ENCODE measurements at places on chromosomes 7 and 10.

DNA sequence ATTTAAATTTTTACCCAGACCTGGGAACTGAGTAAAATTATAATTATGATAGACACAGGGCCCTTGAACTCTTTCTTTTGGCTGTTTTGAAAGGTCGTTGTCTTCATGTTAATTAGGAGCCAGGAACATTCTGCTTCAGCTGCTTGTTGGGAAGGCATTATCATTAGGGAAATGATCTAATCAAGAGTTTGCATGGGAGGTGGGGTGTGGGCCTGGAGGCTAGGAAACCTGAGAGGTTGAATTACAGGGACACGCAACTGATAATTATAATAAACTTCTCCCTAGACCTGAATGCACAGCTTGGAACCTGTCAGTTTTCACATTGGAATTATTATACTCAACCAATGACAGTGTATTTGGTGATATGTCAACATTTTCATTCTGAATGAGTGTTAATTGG lies 237.7 kb downstream of the CACNB2 start:
- DNase-seq = no peak

GRCh38 chr10:3094609-3095036 lies 27.3 kb downstream of the PFKP start:
- DNase-seq = no peak

- no peak for DNase-seq
These were observed 51.1 kb downstream of the SHH start for GRCh38 chr7:155761162-155761561.

DNA sequence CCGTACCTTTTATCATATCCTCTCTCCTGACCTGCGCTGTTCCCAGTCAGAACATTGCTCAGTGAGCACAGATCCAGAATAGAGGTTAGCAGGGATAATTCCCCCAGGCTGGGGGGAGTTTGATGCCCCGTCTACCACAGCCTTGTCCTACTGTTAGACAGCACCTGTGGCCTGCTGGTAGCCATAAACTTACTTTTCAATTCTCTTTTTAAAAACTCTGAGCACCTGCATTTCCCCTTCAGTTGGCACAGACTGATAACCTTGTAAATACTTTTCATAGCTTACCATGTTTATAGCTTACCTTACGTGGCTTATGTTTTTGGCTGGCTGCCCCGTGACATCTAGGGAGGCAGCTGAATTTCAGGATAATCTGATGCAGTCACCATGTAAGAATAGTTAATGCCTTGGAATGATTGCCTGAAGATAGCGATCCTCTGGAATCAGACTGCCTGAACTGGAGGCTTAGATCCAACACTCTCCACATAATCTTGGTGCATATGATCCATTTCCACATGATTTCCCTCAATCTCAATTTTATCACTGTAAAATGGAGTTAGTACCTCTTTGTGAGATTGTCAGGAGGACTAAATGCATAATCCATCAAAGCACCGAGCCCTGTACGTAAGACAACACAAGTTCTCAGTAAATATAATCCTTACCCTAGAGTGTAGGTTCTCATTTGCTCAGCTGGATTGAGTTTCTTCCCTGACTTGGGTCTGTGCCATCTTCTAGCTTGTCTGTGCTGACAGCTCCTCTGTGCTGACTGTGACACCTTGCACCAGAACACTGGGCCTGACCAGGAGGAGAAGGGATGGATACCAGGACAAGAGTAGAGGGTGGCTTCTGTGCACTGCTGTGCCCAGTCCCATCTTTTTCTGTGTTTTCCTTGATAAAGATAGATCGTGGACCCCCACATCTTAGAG lies 111.7 kb upstream of the GJD4 start:
- DNase-seq = no peak

DNA sequence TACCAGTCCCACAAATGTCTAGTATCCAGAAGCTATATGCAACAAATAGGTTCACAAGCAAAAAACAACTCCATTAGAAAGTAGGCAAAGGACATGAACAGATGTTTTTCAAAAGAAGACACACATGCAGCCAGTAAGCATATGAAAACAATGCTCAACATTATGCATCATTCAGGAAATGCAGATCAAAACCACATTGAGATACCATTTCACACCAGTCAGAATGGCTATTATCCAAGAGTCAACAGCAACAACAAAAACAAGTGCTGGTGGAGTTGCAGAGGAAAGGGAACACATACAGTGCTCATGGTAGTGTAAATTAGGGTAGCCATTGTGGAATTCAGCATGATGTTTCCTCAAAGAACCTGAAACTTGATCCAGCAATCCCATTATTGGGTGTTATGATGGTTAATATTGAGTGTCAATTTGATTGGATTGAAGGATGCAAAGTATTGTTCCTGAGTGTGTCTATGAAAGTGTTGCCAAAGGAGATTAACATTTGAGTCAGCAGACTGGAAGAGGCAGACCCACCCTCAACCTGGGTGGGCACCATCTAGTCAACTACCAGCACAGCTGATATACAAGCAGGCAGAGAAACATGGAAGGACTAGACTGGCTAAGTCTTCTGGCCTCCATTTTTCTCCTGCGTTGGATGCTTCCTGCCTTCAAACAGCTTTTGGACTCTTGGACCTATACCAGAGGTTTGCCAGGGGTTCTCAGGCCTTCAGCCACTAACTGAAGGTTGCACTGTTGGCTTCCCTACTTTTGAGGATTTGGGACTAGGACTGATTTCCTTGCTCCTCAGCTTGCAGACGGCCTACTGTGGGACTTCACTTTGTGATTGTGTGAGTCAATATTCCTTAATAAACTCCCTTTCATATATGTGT lies 218.4 kb upstream of the SEMA3D start:
- no peak for DNase-seq

DNA sequence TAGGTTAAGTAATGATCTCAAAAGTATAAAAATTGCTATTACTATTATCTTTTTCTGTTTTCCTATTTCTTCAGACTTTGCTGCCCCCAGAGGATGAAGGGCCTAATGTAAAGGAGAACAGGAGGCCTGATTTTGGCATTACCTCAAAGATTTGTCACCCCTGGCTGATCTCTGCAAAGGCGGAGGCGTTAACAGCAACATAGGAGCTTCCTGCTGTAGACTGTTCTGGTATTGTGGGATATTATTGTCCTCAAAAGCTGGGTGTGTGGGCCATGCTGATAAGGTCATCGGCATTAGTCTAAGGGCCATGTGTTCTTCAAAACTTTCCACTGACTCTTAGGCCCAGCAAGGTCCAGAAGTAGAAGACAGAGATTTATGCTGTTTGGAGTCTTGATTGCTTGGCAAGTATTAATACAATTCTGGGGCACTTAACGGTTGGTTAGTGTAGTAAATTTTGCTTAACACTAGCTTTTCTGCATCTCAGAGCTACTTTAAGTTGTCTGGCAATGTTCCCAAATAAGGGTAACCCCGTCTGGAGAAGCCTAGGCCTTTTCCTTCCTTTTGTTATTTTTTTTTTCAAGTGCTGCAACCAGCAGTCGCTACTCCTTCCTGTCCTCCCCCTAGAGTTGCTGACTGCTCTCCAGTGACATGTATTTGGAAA lies 14.0 kb upstream of the ENTPD1 start:
- DNase-seq = no peak

DNA sequence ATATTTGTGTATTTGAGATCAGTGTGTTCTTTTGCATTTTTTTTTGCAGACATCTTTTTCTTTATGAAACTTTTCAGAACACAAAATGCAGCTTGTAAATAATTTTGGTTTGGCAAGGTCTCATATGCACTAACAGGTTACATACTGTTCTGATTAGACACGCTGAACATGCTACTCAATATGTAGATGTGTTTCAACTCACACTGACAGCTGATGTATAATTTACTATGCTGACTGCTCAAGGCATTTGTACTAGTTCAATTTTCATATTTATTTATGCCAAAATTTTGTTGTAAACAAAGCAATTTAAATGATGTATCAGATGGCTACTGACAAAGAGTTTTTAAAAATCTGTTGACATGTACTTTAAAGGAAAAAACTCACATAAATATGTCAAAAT lies 123.8 kb downstream of the TFEC start:
- no peak for DNase-seq

- no peak for DNase-seq
These were observed 75.0 kb downstream of the GPR141 start for GRCh38 chr7:37758501-37759045.
